Hematopoietic multipotent progenitor cell (in vitro differentiated cells): ENCODE measurements at places on chromosomes 2 and 18. TPM values are rescaled to one million over a fixed set of nuclear protein-coding genes. Genes with fewer than 3 reads are reported as not detected.

ANKRD36C gene
- total RNA-seq: 54.1 TPM

ZNF2 gene
- 5.7 TPM for total RNA-seq

NOP58 gene
- 56.3 TPM for total RNA-seq

CPO gene
- not detected for total RNA-seq

DNAJB2 gene
- 24.8 TPM for total RNA-seq

NGEF gene
- total RNA-seq: not detected

HOXD11 gene
- not detected for total RNA-seq

NETO1 gene
- not detected for total RNA-seq

KLHL29 gene
- total RNA-seq: under 0.01 TPM

KCNG3 gene
- under 0.01 TPM for total RNA-seq

TMEM37 gene
- total RNA-seq: not detected

C1GALT1C1L gene
- total RNA-seq: 0.27 TPM

KRTCAP3 gene
- 2.2 TPM for total RNA-seq

UCN gene
- total RNA-seq: 2.2 TPM

DSC1 gene
- total RNA-seq: not detected

HTR2B gene
- not detected for total RNA-seq

RAB6C gene
- total RNA-seq: under 0.01 TPM

BOLL gene
- not detected for total RNA-seq

CTLA4 gene
- under 0.01 TPM for total RNA-seq

CNTNAP5 gene
- 0.27 TPM for total RNA-seq

GALR1 gene
- under 0.01 TPM for total RNA-seq

CHRNA1 gene
- not detected for total RNA-seq

SP5 gene
- not detected for total RNA-seq

TPRKB gene
- 16.7 TPM for total RNA-seq

NOL4 gene
- total RNA-seq: not detected

CXCR1 gene
- total RNA-seq: under 0.01 TPM

POU3F3 gene
- not detected for total RNA-seq

GDF7 gene
- total RNA-seq: 2.2 TPM

MDH1B gene
- total RNA-seq: 1.3 TPM

PCARE gene
- under 0.01 TPM for total RNA-seq

PTPRN gene
- under 0.01 TPM for total RNA-seq

HOXD3 gene
- total RNA-seq: not detected

CERKL gene
- under 0.01 TPM for total RNA-seq

EDAR gene
- total RNA-seq: under 0.01 TPM

TDRD15 gene
- under 0.01 TPM for total RNA-seq

GPR35 gene
- total RNA-seq: 7.8 TPM

IWS1 gene
- 12.1 TPM for total RNA-seq

TMEM163 gene
- total RNA-seq: 17.2 TPM

GALNT5 gene
- 0.27 TPM for total RNA-seq

RIT2 gene
- not detected for total RNA-seq

CAVIN2 gene
- total RNA-seq: 39.0 TPM

REG3A gene
- not detected for total RNA-seq

GCG gene
- total RNA-seq: not detected

SPC25 gene
- 0.27 TPM for total RNA-seq

ELOA2 gene
- total RNA-seq: not detected

RAD51AP2 gene
- not detected for total RNA-seq

ABCG5 gene
- total RNA-seq: under 0.01 TPM

MYCN gene
- 94.3 TPM for total RNA-seq

TNP1 gene
- not detected for total RNA-seq

AQP12B gene
- total RNA-seq: under 0.01 TPM

FZD7 gene
- total RNA-seq: 11.6 TPM

PRPF40A gene
- 152 TPM for total RNA-seq

CTNNA2 gene
- not detected for total RNA-seq

SERPINB4 gene
- total RNA-seq: not detected

GPAT2 gene
- 11.8 TPM for total RNA-seq

ZSCAN30 gene
- 14.8 TPM for total RNA-seq

SCG2 gene
- total RNA-seq: not detected

DAPL1 gene
- not detected for total RNA-seq

CROCC2 gene
- not detected for total RNA-seq

CCDC102B gene
- 3.2 TPM for total RNA-seq
